ENCODE measurements at places on chromosomes 6 and 20.

DNA sequence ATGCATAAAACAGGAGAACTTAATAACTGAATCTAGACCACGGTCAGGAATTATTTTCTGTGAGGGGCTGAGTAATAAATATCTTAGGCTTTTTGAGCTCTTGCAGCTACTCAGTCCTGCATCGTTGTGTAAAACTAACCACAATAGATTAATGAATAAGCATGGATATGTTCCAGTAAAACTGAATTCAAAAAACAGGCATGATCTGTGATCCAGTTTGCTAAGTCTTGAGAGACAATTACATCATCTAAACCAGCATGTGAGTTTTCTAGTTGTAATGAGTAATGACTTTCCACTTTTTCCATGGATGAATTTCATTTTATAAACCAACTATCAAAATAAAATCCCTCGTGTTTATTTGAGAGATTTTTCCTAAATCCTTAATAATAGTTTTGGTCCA is 336.8 kb downstream of the RFPL4B start:
- DNase-seq = no peak

DNA sequence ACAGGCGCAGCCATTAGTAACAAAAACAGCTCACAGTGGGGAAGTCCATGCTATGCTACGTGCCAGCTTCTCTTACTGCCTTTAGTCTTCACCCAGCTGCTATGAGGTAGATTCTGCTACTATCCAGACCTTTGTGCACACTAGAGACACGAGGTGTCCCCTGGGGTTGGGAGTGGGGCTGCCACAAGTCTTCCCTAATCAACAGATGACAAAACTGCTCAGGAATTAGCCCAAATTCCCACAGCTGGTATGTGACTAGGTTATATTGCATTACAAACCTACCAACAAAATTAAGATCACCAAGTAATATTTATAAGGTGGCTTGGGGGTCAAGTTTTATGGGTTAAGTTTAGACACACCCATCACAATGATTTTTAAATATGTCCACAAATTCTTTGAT is 63.3 kb downstream of the PSMB1 start:
- DNase-seq = no peak

DNA sequence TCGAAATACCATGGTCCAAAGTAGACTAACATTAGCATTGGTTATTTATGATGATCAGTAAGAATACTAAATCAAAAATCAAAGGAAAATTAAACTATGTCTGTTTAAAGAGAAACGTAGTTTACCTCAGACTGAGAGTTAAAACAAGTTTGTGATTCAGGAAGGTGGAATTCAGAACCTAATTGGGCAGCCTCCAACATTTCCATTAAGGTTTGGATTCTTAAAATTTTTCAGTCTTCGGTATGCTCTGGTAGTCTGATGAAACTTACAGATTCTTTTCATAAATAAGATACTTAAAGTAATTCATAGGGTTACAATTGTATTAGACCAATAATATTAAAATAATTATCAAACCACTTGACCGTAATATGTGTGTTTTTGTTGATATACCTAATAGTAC is 18.6 kb downstream of the HFE start:
- no peak for DNase-seq

DNA sequence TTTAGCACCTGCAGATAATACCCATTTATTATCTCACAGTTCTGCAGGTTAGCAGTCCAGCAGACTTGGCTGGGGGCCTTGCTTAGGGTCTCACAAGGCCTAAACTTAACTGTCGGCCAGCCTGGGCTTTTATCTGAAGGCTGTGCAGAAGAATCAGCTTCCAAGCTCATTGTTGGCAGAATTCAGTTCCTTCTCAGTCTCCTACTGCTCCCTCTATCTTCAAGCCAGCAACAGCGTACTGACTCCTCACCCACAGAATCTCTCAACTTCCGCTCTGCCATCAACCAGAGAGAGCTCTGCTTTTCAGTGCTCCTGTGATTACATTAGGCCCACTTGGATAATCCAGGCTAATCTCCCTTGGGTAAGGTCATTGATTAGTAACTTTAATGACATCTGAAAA is 30.2 kb upstream of the NHSL1 start:
- no peak for DNase-seq

DNA sequence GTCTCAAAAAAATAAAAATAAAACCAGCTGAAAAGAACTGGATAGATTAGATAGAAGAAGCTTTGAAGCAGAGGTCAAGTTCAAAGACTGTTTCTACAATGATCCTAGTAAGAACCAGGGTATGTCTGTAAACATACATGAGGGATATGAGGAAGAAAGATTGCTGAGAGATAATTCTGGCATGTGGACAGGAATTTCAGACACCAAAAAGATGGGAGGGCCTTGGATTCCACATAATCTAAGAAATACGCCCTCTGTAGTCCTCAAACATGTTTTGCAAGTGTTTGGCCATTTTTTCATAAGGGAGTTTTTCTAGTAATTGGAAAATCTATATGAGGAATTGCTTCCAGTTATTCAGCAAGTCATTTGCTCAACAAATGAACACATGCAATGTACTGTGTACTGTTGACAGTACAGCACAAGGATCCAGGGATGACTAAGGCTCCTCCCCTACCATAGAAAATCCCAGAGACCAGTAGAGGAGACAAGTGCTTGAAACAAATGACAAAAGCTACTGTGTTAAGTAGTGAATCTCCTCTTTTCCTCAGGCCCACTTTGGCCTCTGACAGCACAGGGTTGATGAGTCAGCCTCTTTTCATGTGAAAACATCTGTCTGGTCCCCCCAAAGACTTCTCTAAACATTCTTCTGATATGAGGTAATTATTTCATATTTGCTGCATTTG is 795.9 kb downstream of the MAFB start:
- no peak for DNase-seq

DNA sequence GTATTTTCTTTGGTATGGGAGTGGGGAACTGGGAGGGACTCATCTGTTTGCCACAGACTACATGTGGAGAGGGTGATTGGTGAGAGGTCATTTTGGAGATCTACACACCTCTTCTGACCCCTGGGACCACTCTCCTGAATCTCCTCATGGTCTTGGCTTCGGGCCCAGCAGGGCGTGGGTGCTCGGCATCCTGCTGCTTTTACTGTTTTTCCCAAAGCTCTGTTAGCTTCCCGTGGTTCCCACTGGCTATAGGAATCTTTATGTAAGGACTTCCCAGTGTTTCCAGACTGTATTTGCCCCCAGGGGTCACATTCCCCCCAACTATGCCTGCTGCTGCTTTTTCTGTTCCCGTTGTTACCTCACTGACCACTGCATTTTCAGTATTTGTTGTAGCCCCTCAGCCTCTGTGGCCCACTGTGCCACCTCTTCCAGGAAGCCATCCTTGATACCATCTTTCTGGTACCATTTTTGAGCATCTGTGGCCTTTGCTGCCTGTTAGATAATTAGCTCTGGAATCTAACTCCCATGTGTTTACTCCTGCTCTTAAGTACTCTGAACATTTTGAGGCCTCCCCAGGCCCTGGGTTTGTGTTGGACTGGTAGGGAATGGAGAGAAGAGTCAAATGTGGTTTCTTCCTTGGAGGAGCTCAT is 14.9 kb downstream of the PLCG1 start:
- DNase-seq = no peak

DNA sequence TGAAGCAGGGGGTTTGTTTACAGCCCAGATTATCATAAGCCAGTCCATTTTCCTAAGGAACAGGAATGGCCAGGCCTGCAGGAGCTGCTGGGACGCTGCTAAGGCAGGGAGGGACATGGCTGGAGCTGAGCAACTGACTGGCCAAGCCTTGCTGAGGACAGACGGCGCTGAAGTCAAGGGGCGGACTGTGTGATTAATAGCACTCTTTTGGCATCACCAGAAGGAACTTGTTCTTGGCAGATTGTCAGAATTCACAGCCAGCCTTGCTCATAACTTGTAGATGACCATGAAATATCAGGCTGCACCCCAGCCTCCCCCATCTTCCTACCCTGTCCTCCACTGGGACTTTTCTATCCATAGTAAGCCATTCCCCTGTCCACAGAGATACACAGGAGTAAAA is 218.8 kb upstream of the RNF24 start:
- no peak for DNase-seq
